Activated CD8-positive, alpha-beta memory T cell treated with anti-CD3 and anti-CD28 coated beads for 1 hour (primary cell): ENCODE measurements at places on chromosomes 5 and 9.

DNA sequence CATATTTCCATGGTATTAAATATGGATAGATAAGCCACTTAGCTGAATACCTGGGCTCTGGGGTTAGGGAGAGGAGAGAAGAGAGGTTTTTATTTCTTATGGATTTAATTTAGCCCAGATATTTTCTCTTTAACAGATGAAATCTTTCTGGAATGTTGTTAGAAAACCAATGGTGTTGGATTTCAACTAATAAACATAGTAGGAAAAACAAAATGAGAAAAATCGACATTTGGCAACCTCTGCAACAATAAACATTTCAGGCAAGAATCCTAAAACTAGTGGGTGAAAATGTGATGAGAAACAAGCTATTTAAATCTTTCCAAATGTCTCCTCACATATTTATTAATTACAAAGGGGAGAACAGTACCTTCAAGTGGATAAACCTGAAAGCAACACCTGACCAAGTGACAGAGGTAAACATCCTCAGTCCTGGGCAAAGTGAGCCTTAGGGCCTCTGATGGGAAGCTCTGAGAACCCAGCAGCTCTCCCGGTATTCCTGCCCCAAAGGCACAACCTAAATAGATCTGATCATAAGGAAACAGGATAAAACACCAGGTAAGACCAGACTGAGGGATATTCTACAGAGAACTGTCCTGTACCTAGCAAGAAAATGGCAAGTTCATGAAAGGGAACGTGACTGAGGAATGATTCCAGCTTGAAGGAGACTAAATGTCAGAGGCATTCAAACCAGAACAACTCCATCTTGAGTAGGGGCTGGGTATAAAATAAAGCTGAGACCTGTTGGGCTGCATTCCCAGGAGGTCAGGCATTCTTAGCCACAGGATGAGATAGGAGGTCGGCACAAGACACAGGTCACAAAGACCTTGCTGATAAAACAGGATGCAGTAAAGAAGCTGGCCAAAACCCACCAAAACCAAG, 163.7 kb downstream of the ESM1 start:
- no peak for DNase-seq

DNA sequence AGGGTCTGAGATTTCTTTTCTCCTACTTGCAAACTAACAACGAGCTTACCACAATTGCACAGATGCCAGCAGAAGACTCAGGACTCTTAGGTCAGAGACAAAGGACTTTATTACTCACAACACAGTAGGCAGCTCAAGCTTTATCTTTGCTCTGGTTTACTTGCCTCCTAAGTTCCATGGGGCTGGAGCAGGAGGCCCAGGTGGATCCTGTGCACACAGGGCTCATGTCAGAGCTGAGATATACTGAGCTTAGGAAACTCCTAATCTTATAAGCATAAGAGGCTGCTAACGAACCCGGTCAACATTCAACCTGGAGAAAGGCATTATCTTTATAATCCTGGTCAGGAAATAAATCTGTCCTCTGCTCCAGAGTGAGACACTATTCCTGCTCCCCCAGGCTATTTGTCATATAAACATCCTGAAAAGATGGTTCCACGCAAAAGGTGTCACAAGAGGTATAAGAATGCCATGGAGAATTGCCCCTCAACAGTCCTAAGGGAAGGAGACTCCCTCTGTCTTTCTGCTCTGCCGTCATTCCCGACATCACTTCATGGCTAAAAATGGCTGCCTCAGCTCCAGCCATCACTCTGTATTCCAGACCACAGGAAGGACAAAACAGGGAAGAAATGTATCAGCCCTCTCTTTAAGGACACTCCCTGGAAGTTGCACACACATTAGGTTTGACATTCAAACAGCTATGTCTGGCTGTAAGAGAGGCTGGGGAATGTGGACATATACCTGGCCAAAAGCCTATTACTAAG, 16.2 kb downstream of the DUSP1 start:
- no peak for DNase-seq

GRCh38 chr9:95605101-95605500, 88.3 kb upstream of the PTCH1 start:
- no peak for DNase-seq

DNA sequence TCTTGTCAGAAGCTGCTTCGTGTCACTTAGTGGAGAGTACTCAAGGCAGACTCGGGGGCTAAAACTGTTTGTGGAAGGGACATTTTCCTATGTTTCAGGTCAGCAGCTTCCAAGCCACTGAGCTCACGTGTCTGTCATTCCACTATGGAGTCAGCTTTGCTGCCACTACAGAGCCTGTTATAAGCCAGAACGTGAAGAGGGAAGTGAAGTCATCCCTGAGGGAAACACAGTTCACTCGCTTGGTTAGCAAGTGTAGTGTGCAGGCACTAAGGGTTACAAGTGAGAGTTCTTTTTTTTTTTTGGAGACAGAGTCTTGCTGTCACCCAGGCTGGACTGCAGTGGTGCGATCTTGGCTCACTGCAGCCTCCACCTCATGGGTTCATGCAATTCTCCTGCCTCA, 24.5 kb upstream of the LTC4S start:
- DNase-seq = no peak

GRCh38 chr5:153753645-153754432, 263.4 kb downstream of the GRIA1 start:
- DNase-seq = no peak

DNA sequence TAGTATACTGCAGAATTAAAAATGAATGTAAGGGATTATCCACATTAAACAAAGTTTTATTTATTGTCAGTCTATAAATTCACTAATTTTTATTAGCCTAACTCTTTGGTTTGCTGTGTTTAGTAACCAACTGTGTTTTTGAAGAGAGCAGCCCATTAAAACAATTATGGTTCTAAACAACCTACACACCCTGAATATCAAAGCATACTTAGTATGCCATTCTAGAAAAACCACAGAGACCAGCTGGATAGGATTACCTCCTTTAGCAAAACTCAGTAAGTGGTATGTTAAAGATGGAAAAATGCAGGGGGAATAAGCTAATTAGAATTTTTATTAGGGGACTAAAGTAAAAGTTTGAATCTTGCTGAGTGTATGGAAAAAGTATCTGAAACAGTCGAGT, 1981.7 kb upstream of the NUDT12 start:
- DNase-seq = no peak
